ENCODE measurements at places on chromosomes 12 and 14.

DNA sequence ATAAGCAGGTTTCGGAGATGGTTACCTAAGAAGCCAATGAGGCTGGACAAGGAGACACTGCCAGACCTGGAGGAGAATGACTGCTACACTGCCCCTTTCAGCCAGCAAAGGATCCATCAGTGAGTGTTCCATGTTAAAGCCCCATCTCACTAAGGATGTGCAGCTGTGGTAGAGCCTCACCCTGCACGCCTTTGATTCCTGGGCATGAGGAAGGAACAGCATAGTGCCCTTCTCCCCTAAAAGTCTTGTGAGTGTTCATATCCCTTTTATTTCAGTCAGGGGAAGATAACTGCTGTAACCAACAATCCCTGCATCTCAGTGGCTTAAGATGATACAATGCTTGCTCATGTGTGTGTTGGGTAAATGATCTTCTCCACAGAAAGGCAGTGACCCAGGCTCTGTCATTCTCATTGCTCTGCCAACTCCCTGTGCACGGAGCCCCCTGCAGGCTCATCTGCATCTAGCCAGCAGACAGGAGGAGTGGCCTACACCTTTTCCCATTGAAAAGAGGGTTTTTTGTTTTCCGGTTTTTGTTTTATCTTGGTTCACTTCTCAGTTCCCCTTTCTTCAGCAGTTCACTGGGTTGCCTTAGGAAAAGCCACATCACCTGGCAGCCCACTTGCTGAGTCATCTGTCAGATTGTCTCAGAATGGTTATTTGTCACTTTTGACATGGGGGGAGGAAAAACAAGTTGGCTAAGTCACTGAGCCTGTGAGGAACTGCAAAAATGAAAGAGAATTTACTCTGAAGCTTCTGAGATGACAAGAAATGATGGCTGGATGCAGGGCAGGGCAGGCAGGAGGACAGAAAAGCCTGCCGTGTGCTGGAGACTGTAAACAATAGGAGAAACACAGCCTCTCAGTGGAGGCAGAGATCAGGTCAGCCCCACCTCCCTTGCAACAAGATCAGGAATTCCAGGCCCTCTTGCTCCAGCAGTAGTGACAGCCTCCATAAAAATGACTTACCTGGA lies 193.3 kb downstream of the ANO4 start:
- peak; percentile 62 for DNase-seq

GRCh38 chr14:34775922-34776321 lies 61.5 kb upstream of the CFL2 start:
- no peak for DNase-seq

- peak; percentile 55 for DNase-seq
Observed at GRCh38 chr14:61461808-61462275, 140.5 kb downstream of the PRKCH start.

DNA sequence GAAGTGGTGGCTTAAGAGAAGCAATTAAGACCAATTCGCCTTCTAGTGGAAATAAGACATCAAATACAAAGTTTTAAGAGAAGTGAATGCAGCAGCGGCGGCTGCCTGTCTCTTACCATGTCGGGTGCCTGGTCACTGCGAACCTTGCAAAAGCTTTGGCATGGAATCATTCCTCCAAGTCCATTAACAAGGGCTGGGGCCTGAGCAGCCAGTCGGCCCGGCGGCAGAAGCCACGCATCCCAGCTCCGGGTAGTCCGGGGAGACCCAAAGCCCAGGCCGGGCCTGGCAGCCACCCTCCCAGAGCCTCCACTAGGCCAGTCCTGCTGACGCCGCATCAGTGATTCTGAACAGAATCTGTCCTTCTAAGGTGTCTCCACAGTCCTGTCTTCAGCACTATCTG lies 321.0 kb downstream of the TMEM121 start:
- DNase-seq: no peak

- DNase-seq: peak; percentile 36
Observed at GRCh38 chr12:49673446-49674317, 33.5 kb downstream of the FMNL3 start.

- no peak for DNase-seq
Observed at GRCh38 chr12:82108615-82109014, 249.6 kb downstream of the CCDC59 start.

DNA sequence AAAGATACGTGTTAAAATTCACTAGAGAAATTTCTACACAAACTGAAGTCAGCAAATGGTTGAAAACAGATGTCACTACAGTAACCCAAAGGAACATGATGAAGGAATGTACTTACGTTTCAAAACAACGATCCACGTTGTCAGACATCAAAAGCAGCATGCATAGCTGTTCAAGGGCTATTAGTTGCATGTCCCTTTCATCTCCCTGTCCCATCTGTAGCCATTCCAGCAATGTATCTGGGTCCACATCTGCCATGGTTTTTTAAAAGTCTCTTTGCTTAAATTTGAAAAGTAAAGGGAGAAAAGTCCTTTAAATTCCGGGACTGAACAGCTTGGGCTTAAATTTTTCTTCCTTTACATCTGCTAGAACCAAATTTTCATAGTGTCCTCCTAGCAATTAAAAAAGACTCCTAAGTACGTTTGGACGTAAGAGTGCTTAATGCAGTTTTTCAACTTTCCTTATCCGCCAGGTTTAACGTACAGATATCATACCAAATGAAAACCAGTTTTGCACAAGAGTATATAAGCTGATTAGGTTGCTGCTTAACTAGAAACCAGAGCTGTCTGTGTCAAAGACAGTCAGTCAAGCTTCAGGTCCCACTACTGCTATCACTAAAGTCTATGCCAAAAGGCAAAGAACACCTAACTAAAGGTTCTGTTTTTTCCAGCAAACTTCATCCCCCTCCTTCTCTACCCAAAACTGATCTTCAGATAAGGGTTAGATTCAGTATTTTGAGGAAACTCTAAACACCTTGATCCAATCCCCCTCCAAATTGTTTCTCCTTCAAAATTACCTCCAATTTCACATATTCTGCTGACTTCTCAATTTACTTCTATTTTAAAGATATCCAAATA lies 1.7 kb downstream of the HECTD1 start:
- no peak for DNase-seq

GRCh38 chr12:18428416-18428815 lies 167.1 kb downstream of the PIK3C2G start:
- DNase-seq: no peak

- no peak for DNase-seq
Observed at GRCh38 chr12:125340791-125341190, 275.6 kb downstream of the AACS start.

DNA sequence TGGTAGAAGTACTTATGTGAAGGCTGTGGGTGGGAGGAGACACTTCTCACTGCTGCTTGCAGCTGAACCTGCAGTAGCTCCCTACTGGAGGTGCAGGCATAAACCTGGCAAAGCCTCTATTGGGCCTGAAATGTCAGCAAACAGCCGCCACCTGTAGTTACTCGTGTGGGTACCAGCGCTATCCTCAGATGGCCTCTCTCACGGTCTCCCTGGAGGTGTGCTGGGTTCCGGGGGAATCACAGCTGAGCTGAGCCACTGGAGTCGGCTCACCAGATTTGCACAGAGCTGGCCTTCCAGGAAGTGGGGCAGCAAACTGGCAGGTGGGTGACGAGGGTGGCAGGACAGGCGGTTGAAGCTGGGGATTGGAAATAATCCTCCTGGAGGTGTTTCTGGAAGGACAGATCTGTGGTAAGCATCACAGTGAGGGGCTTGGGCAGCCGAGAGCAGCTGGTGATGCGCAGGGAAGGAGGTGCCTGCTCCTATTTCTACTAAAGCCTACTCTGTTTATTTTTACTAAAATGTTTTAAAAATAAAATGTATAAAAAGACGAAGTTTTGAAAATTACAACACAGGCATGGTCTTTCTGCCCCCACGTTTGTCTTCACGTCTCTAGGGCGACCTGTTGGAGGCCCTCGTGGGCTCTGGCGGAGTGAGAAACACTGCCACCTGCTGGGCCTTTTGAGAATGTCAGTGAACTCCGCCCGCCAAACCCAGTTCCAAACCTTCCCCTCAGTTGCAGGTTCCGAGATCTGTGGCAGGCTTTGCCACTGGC lies 67.8 kb upstream of the PLEKHG3 start:
- peak; percentile 77 for DNase-seq

DNA sequence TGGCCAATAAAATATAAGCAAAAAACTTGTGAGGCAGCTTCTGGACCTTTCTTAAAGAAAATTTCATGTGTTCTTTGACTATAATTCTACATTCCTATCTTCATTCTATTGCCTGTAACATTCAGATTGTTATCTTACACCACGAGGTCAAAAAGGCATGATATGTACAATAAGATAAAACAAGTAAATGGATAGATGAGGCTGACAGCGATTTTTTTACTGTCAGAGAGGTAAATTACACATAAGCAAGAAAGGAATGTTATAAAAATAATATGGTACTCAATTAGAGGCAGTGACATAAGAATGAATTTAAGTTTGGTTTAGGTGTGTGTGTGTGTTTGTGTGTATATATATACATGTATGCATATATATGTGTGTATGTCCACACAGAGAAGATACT lies 660.0 kb downstream of the C12orf50 start:
- no peak for DNase-seq

GRCh38 chr14:67555518-67556090 lies 22.5 kb downstream of the PLEKHH1 start:
- DNase-seq: no peak

- DNase-seq: no peak
Observed at GRCh38 chr14:60356906-60357550, 108.0 kb downstream of the PPM1A start.

DNA sequence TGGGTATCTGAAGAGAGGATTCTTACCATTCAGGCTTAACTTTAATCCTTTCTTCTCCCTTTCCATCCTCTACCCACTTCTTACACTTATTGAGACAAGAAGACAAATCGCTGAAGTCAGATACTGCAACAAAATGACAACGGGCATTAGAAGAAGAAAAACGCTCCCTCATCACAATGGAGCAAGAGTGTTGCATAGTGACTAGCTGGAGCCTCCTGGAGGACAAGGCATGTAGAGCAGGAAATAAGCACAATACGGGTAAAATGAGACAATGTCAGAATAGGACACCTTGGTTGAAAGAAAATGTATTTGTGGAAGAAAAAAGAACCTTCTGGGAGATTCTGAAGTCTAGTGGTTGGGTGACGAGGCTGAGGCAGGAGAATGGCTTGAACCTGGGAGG lies 501.0 kb downstream of the RERGL start:
- DNase-seq: no peak

DNA sequence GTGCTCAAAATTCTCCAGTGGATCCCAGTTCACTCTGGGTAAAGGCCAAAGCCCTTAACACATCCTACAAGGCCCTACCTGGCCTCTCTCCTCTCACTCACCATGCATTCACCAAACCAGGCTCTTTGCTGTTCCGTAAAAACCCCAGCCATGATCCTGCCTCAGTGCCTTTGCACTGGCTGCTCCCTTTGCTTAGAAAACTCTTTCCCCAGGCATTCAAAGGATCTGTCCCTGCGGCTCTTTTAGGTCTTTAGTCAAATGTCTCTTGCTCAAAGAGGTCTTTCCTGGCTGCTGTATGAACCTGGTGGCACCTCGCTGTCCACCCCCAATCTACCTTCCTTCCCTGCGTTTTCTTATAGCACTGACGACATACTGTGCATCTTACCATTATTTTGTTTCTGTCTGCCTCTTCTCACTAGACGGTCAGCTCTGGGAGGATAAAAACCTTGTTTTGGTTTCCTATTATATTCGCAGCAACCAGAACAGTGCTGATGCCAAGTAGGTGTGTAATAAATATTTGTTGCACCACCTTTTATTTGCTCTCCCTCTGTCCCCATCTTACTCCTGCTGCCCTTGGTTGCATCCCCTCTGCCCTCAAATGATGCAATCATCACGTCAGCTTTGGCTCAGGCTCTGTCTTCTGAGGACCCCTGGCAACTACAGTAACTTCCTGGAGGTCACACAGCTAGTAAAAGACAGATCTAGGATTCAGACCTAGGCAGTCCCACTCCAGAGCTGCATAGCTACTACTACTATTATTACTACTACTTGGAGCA lies 23.8 kb upstream of the DICER1 start:
- DNase-seq: no peak

- DNase-seq: no peak
Observed at GRCh38 chr14:65500075-65500474, 87.5 kb downstream of the FUT8 start.

GRCh38 chr12:26406813-26407212 lies 211.4 kb downstream of the SSPN start:
- DNase-seq: no peak

- peak; percentile 16 for DNase-seq
Observed at GRCh38 chr14:60508707-60509437, at the start of gene SIX6. Gene SIX6 (plus strand): TSS chr14:60509146. CDS start chr14:60509399, 253 bp downstream.

DNA sequence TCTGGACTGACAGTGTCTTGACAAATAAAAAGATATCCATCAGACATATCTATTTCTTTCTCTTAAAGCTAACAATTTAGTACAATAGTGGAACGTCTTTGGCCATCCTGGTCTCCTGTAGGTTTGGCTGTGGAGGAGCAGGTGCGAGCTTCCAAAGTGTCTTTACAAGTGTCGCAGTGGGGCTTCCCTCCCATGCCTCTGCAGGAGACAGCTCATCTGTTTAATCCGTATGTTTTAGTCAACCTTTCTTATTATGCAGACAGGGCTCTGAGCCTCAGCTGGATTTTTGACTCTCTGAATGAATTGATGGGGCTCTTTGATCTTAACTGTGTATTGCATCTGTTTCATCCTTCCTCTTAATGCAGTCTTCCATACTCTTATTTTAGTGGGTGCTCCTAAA lies 57.5 kb downstream of the RMST start:
- DNase-seq: no peak

- DNase-seq: no peak
Observed at GRCh38 chr12:52052468-52053186, 1.4 kb downstream of the NR4A1 start.

- DNase-seq: no peak
Observed at GRCh38 chr14:22122227-22122818, 448.7 kb upstream of the OR4E1 start.

DNA sequence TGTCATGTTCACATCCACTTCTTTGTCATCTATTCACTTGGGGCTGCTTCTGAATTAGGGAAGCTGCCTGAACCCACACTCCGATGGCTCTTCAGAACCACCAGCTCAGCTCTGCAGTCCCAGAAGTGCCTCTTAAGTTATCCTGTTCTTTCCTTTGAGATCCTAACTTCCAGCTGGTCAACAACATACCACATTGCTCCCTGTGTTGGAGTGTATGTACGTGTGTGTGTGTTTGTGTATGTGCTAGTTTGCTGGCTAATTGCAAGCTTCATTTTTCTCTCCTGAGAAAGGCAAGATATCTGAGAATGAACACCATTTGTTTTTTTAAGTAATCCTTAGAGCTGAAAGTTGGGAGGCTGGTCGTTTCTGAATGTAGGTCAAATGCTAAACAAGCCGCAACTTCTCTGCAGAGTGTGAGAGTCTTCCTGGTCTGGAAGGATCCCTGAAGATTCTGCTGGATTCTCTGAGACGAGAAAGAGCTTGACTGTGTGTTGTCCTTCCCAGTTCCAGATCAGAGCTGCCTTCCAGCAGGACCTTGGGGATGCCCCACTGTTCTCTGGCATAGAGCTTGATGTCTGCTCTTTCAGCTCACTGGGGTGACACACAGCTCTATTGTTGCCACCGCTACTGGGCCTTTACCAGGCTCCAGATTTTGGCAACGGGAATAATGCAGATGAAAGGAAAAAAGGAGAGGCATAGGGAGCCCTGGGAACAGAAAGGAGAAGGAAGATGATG lies 839 bp downstream of the GSG1 start:
- no peak for DNase-seq
